Activated CD4-positive, alpha-beta T cell treated with anti-CD3 and anti-CD28 coated beads, Interleukin-2, amount 10 ng/mL, durations not matched to agents 7 days and 5 days (primary cell): ENCODE measurements at places on chromosomes 1 and 21. TPM values are rescaled to one million over a fixed set of nuclear protein-coding genes. Genes with fewer than 3 reads are reported as not detected.

PPIAL4G gene
- 0.84 TPM for total RNA-seq

SLAMF7 gene
- 13.4 TPM for total RNA-seq

IVL gene
- not detected for total RNA-seq

CELSR2 gene
- total RNA-seq: 5.2 TPM

CCDC27 gene
- total RNA-seq: not detected

TMOD4 gene
- 2.0 TPM for total RNA-seq

SERPINC1 gene
- 0.17 TPM for total RNA-seq

SELL gene
- 568 TPM for total RNA-seq

CHODL gene
- 0.15 TPM for total RNA-seq

SH2D2A gene
- 63.5 TPM for total RNA-seq

AURKAIP1 gene
- 101 TPM for total RNA-seq

WNT2B gene
- total RNA-seq: not detected

KRTAP22-1 gene
- total RNA-seq: not detected

CELA3B gene
- total RNA-seq: not detected

DNASE2B gene
- total RNA-seq: not detected

KCNJ6 gene
- total RNA-seq: not detected

E2F2 gene
- total RNA-seq: 107 TPM

COA7 gene
- 10.8 TPM for total RNA-seq

ZNF692 gene
- 57.6 TPM for total RNA-seq

KCNE2 gene
- not detected for total RNA-seq

CFHR1 gene
- total RNA-seq: not detected

RBM11 gene
- total RNA-seq: 1.6 TPM

CNIH3 gene
- 1.7 TPM for total RNA-seq

SLC16A4 gene
- 0.27 TPM for total RNA-seq

FNDC5 gene
- total RNA-seq: not detected

TFF2 gene
- total RNA-seq: not detected

BRDT gene
- total RNA-seq: not detected

PERM1 gene
- total RNA-seq: not detected

DENND2C gene
- total RNA-seq: 0.15 TPM

SRSF10 gene
- total RNA-seq: 217 TPM

FAM177B gene
- 0.60 TPM for total RNA-seq

UBXN10 gene
- total RNA-seq: 0.22 TPM

SRSF4 gene
- total RNA-seq: 116 TPM

GFI1 gene
- total RNA-seq: 47.8 TPM

FAM163A gene
- not detected for total RNA-seq
